ENCODE measurements at places on chromosomes 3 and 15. TPM values are rescaled to one million over a fixed set of nuclear protein-coding genes. Genes with fewer than 3 reads are reported as not detected.

Gene SIDT1
- polyA plus RNA-seq = 1.6 TPM

Gene SPINK8
- not detected for polyA plus RNA-seq

Gene NRROS
- 6.3 TPM for polyA plus RNA-seq

Gene HAPLN3
- not detected for polyA plus RNA-seq

Gene RASGRP1
- 0.22 TPM for polyA plus RNA-seq

Gene GOLGA6L4
- polyA plus RNA-seq = 4.7 TPM

Gene ABI3BP
- 436 TPM for polyA plus RNA-seq

Gene RYK
- polyA plus RNA-seq = 74.3 TPM

Gene MGLL
- polyA plus RNA-seq = 19.8 TPM

Gene PRR20G
- not detected for polyA plus RNA-seq

Gene PLA1A
- 0.16 TPM for polyA plus RNA-seq

Gene RBPMS2
- polyA plus RNA-seq = 4.0 TPM

Gene BCL6
- 18.4 TPM for polyA plus RNA-seq

Gene EFCC1
- polyA plus RNA-seq = 1.0 TPM

Gene PLOD2
- 16.2 TPM for polyA plus RNA-seq

All from muscle of arm (tissue), 14 donors.